ENCODE measurements at places on chromosomes 4 and X.
A peak's percentile ranks its signal among the peaks of the same experiment; 100 is the strongest.

- ATAC-seq = no peak
Measured at GRCh38 chr4:26071688-26072087, 157.7 kb downstream of the SMIM20 start.

DNA sequence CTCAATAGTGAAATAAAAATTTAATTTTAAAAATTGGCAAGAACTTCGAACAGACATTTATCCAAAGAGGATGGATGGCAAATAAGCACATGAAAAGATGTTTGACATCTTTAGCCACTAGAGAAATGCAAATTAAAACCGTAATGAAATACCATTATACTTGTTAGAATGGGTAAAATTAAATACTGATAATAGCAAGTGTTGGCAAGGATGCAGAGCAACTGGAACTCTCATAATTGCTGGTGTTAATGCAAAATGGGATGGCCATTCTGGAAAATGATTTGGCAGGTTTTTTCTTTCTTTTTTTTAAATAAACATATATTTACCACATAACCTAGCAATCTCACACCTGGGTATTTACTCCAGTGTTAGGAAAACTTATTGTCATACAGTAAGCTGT, 51.7 kb downstream of the HERC3 start:
- ATAC-seq = no peak

GRCh38 chr4:79241846-79242245, 84.0 kb downstream of the NAA11 start:
- no peak for ATAC-seq

DNA sequence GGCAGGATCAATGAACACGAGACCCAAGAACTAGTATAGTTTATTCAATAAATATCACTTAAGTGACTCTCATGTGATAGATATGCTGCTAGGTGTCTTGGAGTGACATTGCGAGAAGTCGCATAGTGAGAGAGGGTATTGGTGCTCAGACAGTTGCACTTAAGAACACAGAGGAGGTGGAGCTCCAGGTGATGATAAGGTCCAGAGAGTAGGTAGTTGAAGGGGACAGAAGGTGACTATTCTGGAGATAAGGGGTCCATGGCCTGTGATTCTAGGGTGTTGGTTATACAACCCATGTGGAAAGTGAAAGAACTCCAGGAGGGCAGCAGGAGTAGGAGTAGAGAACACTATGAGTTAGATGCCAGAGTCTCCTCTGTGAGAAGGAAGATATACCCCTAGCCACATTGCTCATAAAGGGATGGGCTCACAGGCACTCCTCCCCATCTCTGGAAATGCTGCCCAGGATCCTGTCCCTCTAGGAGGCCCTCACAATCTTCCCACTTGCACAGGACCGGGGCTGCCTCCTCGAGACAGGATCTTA, 9.2 kb downstream of the MAGED1 start:
- ATAC-seq = no peak

DNA sequence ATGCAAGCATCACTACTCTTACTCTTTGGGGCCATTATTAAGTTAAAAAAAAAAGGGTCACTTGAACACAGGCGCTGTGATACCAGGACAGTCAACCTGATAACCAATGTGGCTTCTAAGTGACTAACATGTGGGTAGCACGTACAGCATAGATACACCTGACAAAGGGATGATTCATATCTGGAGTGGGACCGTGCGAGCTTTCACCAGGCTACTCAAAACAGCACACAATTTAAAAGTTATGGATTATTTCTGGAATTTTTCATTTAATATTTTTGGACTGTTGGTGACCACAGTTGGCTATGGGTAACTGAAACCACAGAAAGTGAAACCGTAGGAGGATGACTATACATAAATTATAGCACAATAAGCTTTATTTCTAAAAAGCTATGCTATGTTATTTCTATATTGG, 113.8 kb upstream of the STIM2 start:
- ATAC-seq = no peak

- peak; percentile 31 for ATAC-seq
Measured at GRCh38 chrX:112677167-112677566, 2.6 kb downstream of the LHFPL1 start.

DNA sequence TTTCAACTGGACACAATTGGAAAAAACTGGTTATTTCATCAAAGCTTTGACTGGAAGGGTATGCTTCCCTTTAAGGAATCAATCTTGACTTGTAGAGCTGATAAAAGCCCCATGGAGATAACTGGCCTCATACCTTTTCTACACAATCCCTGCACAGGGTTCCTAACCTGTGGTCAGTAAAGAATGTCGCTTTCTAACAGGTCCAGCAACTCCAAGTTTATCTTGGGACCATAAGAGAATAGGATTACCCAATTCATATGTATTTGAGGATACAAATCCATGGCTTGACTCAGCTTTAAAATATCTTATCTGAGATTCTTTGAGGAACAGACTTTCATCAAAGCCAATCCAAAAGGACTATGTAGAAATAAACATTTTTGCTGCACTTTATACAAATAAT, 1399.8 kb upstream of the PABPC4L start:
- ATAC-seq = no peak

DNA sequence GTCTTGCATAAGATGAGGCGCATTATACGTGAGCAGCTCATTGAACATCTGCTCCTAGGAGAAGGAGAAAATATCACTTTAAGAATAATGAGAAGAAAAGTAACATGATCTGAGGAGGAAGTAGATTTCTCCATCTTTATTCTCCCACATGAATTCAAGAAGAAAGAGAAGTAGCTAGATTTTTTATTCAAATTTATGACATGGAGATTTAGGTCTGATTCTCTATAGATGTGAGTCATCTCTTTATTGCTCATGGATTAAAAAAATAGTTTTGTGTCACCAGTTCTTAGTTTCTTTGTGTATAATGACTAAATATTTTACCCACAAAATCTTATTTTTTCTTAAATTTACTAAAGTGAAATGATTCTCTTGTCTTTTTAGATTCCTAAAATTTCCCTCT, 40.4 kb downstream of the HPGDS start:
- ATAC-seq = no peak

DNA sequence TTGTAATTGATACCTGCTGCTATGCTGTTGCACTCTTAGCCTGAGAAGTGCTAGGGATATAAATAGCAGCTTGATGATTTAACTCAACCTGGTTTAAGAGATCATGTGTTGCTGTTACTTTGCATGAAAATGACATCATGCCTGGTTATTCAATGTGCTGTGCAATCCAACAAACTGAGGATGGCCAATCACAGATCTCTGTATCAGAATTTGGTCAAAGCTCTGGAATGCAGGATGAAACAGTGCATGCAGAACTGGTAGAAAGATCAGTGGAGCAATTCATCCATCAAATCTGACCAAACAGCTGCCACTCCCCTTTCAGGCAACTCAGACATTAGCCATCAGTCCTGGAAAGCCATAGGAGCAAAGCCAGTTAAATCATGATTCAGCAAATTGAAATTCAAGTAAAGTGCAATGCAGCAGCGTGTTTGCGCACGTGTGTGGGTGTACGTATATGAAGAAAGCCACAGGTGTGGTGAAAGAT, 160.3 kb upstream of the RASGEF1B start:
- ATAC-seq = peak; percentile 72

DNA sequence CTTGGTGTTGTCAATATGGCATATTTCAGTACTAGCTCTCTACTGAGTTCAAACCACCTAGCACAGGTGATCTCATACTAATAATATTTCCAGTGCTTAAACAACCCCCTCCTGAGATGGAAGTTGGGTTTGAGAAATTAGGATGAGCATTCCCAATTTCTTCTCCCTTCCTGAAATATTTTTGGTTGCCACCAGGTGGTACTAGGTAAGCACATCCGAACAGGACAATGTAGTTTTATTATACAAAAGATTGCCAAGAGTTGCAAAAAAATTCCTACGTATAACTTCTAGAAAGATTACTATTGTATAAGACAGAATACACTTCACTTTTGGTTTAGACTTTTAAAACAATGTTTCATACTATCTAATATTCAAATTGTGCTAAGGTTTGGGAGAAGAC, 484.5 kb downstream of the PACRGL start:
- no peak for ATAC-seq

- no peak for ATAC-seq
Measured at GRCh38 chr4:100880011-100880410, 362.2 kb upstream of the EMCN start.

DNA sequence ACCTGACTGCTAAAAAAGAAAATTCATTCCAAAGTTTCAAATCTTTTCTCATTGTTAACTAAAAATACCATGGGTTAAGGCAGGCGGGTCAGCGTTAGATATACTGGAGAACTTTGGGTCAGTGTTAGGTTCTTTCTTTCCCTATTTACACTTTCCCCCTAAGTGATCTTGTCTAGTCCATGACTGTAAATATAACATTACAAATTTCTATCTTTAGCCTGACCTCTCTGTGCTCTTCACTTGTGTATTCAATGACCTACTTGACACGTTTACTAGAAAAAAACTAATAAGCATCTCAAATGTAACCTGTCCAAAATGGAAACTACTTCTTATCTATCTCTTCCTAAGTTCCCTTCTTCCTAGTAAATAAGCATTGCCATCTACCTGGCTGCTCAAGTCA, 95.3 kb downstream of the JADE1 start:
- ATAC-seq = no peak

DNA sequence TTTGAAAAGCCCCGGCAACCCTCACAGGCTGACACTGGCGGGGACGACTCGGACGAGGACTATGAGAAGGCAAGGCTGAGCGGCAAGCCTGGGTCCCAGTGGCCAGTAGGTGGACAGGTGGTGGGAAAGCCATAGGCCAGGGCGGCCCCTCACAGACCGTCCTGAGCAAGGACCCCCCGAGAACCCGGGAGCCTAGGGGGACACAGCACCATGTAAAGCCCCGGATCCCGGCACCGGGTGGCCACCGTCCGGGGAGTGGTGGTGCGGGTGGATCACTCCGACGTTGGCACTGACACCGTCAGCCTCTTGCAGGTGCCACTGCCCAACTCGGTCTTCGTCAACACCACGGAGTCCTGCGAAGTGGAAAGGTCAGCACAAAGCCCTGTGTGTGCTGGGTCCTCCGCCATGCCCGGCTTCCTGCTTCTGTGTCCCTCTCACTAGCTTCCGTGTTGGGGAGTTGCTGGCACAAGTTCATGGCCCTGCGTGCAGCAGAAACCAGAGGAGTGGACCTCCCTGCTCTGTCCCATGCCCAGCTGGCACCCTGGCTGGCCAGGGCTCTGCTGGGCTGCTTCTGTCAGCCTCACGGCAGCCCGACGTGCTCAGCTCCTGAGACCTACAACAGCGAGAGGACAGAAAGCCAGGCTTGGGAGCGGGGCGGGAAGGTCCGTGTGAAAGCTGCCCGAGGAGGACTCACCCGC, 11.9 kb upstream of the ADD1 start:
- no peak for ATAC-seq

- no peak for ATAC-seq
Measured at GRCh38 chr4:18508786-18509185, 487.2 kb upstream of the LCORL start.

GRCh38 chrX:50431623-50432022, 39.0 kb downstream of the DGKK start:
- no peak for ATAC-seq

DNA sequence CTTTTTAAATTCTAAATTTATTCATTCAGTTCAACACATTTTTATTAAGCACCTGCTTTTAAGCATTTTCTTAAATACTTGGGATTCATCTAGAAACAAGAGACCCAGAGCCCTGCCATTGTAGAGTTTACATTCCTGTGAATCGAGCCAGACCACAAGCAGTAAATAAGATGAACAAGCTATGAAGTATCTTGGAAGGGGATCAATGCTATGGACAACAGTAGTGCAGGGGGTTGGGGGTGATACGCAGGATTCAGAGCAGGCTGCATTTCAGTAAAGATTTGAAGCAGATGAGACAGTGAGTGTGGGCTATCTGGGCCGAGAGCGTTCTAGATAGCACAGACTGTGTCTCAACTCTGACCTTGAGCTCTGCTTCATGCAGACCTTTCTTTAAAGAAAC, 35.1 kb downstream of the CLDN22 start:
- no peak for ATAC-seq

DNA sequence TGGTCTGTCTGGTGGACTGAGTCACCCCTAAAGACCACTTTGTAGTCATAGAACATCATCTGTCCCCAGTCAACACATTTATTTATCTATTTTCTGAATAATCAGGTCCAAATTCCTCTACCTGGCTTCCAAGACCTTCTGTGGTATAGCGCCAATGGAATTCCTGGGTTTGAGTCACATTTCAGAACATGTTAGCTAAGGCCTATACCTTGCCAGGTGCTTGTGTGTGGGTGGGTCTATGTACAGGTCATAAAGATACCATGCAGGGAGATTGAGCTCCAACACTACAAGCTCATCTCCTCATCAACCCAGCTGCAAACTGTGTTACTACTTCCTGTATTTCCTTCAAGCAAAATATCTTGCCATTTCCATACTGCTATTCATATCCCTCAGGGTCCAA, 113.3 kb downstream of the TRAPPC11 start:
- ATAC-seq = no peak

- no peak for ATAC-seq
Measured at GRCh38 chrX:14359316-14359715, 170.0 kb upstream of the GLRA2 start.

DNA sequence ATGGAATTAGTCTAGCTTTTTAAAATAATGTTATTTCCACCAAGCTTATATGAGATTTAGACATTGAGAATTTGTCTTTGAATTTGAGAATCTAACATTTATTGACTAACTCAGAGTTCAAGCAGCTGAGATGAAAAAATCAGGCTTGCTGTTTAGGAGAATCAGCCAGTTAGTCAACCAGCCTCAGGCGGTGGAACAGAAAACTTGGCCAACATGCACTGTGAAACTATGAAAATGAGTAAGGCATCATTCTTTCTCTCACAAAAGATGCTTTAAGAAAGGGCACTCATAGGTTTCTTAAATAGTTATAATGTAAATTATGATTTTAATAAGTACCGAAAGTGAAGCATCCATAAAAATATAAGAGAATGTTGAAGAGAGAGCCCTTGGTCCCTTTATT, 84.2 kb downstream of the NFKB1 start:
- no peak for ATAC-seq

GRCh38 chr4:126993351-126993750, 639.4 kb upstream of the INTU start:
- ATAC-seq = no peak

DNA sequence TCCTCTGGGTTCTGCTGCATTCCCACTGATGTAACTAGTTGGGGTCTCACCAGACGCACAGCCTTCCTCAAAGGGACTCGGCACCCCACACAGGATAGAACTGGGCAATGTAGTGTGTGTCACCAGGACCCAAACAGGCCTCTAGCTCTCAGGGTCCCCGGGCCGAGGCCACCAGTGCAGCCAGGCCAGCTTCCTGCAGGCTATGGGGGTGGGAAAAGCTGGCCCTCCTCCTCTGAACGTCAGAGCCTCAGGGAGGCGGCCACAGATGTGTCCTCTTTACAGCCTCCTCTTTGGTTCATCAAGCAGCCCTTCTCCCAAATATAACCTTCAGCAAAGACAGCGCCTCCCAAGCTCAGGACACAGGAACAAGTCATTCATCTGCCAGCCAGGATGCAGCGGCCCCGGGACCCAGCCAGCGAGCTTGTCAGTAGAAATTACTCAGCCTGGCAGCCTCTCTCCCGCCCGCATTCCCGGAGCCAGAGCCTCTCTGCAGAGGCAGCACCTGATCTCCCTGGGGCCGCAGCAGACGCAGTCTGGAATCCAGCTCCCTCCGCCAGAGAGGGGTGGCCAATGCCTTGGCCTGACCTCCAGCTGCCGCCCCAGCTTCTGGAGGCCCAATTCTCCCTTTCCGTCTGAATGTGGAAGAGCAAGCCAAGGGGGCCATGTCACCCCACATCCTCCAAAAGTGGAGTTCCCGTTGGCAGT, 288.5 kb downstream of the FBXW7 start:
- no peak for ATAC-seq

Measured in gastroesophageal sphincter (tissue), 4 donors.